ENCODE measurements at places on chromosomes 5 and 9.
A peak's percentile ranks its signal among the peaks of the same experiment; 100 is the strongest.

DNA sequence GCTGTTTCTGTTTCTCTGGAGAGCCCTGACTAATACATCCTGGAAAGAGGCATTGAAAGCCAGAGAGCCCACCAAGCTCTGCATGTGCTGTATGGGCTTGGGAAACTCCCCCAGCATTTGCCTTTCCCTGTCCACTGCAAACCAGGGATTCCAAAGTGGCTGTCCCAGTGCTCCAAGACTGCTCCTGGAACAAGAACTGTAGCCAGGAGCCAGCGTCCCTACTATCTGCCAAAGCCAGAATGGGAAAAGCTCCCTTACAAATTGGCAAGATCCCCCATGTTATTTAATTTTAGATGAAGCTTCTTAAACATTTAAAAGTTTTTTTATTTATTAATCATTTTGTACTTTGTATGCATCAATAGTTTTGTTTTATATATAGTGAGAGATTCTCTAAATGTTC, 263.2 kb downstream of the GABRB2 start:
- no peak for DNase-seq

DNA sequence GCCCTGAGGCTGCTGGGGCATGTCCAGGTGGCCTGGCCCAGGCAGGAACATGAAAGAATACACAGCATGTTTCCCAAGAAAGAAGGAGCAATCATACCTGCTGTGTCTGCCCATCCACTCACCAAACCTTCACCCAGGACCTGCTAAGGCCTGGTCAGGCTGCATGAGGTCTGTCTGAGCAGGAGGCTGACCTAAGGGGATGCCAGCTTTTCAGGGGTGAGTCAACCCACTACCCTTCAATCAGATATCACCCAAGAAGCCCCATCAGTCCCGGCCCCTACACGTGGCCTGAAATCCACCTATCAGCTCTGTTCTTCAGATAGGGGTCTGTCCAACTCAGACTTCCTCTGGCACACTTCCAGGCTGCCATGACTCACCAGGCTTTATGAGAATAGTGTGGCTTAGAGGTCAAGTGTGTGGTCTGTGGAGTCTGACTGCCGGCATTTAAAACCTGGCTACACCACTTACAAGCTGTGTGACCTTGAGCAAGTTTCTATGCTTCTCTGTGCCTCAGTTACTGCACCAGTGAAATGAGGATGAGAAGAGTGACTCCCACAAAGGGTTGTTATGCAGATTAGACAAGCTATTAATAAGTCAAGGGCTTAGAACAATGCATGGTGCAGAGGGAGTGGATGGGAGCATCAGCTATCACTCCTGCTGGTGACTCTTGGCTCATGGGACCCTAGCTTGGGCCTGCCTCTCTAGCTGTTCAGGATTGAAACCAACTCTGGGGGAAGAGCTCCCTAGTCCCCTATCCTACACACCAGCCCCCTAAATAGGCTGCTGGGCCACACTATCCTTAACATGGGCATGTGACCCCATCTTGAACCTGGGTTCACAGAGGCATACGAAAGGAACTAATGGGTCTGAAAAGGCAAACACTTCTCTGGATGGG, 130.3 kb downstream of the PAX5 start:
- DNase-seq, result peak; percentile 65

DNA sequence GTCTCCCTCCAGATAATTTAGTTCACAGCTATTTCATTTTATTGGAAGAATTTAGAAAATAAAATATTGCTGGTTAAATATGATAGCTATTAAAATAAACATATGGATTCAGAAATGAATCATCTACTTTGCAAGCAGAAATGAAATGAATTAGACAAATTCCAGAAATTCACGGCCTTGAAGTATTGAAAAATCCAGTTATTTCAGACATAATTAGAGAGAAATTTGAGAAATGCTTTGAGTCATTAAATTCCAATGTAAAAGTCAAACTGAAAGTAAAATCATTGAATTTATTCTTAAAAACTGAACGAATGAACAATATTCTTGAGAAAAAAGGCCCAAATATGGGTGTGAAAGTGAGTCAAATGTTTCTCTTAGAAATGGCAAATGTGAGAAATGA, 632.6 kb upstream of the EDIL3 start:
- DNase-seq, result no peak

DNA sequence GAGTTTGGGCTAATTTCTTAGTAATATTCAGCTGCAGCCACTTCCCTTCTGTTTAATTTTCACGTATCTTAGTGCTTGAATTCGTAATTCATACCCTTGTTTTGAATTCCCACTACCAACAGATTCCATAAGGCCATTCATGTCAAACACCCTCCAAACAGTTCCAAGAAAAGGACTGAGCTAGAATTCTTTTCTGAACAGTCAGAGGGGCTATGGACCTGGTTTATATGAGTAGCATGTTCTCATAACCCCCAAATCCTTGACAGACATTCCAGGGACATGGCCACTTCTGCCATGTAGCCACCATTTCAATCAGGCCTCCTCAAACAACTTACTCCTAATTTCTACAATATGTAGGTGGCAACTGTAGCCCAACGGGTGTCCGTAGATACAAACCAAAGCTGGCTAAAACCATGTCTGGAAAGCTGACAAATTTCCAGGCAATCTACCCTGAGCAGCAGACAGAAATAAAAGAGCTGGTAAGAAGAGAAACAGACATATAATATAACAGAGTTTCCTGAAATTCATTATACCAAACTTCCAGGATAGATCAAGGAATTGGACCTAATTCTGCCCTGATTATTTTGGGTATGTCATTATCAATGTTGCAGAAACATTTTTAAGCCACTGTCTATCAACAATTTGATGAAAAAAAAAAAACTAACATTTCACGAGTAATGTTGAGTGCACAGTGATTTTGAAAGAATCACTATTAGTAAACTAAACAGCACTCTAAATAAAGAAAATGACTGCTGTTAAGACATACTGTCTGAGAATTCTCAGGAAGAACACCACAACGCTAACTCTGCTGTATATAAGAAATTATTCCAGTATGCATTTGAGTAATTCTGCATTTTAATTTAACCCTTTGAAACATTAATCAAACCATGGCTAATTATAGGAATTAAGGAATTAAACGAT, 40.7 kb downstream of the EBF1 start:
- DNase-seq, result no peak

DNA sequence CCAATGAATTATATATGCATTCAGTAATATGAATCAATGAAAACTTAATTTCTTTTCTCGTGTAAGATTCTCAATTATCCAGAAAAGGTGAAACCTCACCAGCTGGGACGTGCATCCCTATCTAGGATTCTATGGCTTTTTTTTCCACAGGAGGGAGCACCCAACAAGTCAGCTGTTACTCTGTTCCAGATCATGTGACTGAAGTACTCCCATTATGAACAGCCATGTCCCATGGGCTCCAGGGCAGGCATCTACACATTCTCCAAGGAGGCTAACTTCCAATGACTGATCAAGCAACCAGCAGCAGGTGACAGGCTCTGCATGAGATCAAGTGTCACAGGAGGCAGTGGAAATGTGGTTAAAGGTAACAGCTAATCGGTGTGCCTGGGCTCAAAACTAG, 118.8 kb downstream of the ELAVL2 start:
- DNase-seq, result no peak

DNA sequence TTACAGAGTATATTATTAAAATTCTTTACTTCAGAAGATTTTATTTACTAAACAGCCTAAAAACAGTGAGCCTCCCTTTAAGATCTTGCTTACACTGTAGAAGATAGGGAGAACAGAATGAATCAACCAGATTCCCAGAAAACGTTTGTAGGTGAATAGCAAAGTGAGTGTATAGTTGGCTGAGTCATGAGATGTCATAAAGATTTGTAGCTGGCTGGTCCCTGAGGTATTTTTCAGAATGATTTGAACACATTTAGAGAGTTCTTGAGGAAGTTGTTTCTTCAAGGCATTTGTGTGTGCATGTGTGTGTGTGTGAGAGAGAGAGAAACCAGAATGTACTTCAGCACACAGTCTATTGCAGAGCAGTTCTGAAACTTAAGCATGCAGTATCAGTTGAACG, 159.4 kb upstream of the PRR16 start:
- DNase-seq, result no peak

- no peak for DNase-seq
These were observed 120.1 kb upstream of the IL12B start for GRCh38 chr5:159450417-159450816.

GRCh38 chr5:59164041-59164830, 581.4 kb downstream of the RAB3C start:
- no peak for DNase-seq

GRCh38 chr5:116536316-116537083, 38.1 kb downstream of the SEMA6A start:
- no peak for DNase-seq

- DNase-seq, result no peak
These were observed 587.0 kb upstream of the GRAMD2B start for GRCh38 chr5:125836256-125836655.

DNA sequence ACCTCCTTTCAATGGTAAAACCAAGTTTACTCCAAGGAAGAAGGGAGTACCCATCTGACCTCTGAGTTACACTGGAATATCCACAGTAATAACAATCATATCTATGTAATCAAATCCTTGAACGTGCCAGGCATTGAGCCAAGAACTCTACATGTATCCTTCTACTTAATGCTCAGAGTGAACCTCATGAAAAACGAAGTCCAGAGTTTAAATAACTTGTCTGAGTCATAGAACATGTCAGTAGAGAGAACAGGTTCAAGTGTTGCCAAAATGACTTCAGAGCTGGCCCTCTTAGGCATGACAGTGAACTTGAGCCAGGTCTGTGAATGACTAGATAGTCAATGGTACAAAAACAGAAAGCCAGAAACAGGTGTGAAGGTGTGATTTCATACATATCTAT, 164.1 kb upstream of the ZNF618 start:
- DNase-seq, result no peak

DNA sequence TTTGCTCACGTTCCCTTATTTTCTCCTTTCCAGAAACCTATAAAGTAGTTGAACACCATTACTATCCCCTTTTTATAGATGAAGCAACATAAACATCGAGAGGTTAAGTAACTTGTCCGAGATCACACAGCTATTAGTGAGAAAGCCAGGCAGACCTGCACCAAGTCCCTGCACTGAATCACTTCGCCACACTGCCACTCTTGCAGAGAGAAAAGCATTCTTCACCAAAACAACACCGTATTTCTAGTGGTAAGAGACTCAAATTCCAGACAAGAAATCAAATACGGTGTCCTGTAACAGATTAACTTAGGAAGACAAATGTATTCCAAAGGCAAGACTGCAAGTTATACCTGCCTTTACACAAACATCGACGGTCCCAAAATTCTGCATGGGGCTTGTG, 82.0 kb upstream of the DMRT1 start:
- no peak for DNase-seq

GRCh38 chr9:94853887-94854286, 127.4 kb downstream of the AOPEP start:
- no peak for DNase-seq

GRCh38 chr9:134778156-134778555, 102.5 kb upstream of the FCN2 start:
- no peak for DNase-seq

DNA sequence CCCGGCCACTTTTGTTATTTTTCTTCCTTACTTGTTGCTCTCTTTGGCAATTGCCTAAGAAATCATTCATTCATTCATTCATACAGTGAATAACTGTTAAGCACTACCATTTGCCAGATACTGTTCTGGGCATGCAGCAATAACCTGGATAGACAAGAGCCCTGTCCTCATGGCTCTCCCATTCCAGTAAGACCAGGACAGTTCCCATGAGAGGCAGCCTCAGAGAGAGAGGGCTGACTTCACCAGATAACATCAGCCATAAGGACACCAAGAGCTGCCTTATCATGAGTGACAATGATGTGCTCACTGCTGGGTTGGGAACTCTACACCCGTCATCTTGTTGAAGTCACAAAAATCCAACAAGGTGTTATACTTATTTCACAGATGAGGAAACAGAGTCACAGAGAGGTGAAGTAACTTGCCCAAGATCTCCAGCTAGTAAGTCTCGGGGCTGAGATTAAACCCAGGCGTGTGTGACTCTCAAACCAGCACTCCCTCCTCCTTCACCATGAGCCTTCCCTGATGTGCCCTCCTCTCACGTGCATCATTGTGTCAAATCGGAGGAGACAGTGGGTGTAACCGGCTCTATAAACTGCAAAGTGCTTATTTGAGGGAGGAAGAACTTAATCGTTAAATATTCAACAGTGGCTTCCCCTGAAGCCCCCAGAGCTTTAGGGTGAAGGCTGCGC, 61.1 kb upstream of the TBC1D2 start:
- no peak for DNase-seq

GRCh38 chr5:60195083-60195482, 301.6 kb upstream of the PDE4D start:
- no peak for DNase-seq

GRCh38 chr5:31130676-31131075, 62.8 kb upstream of the CDH6 start:
- no peak for DNase-seq

DNA sequence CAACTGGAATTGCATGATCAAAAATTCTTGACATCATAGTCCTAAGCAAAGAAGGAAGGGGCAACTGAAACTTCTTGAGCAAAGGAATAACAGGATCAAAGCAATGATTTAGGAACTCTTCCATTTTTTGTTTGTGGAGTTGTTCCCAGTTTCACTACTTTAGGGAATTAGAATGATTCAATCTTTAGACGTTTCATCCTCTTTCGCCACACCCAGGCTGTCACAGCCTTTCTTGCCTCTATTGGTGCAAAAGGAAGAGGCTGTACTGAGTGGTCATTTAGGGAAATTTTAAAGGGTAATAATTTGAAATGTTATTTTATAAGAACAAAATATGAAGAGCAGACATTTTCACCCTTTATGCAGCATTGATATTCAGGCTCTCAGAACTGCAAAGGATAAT, 1026.0 kb upstream of the ARRDC3 start:
- no peak for DNase-seq

GRCh38 chr5:143229426-143229895, 174.0 kb downstream of the NR3C1 start:
- DNase-seq, result no peak

DNA sequence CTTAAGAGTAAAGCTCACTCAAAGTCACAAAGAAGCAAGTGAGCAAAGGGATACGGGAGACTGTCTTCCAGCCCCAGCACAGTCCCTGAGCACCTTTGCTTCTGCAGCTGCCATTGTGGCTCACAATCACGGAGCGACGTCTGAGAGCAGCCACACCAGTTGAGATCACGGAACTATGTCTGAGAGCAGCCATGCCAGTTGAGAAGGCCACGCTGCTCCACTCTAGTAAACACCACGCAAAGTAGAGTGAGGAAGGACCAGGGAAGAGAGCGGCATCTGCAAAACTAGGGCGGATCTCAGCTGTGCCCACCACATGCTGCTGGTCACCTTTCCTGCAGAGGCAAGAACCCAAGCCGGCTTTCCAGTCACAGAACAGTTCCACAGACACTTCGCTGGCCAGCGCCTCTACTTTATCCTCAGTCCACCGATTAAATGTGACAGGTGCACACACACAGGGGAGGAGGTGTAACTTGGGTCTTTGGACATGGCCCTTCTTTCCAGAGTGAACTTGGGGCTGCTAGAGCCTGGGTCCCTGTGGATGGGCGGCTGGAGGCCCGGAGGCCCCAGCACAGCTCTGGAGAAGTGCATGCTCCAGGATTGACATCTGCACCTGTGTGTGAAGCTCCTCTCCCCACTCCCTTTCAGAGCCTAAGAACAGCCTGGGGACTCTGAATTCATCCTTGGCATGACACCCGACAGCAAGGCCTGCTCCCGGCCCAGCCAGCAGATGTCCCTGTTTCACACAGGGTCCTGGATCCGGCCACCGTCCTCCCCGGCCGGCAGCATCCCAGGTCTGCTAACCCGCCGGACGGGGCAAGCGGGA, 324.9 kb upstream of the IRX4 start:
- no peak for DNase-seq
